ENCODE measurements at places on chromosomes 2 and 18.

DNA sequence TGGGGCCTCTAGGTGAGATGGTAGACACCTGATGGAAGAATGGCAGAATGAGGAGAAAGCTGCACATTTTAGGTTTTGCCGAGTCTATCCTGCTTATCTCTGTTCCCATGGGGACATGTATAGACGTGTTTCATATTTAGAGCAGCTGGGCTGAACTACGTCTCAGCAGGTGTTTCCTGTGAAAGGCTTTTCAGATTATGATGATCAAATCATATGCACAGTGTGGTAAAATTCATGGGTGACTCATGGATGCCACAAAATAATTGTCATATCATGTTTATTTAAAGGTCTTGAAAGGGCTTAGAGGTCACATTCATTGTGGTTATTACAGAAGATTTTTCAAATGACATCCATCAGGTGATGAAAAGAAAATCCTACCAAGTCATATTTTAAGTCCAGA, 90.5 kb downstream of the ICOS start:
- DNase-seq, result peak; percentile 10

DNA sequence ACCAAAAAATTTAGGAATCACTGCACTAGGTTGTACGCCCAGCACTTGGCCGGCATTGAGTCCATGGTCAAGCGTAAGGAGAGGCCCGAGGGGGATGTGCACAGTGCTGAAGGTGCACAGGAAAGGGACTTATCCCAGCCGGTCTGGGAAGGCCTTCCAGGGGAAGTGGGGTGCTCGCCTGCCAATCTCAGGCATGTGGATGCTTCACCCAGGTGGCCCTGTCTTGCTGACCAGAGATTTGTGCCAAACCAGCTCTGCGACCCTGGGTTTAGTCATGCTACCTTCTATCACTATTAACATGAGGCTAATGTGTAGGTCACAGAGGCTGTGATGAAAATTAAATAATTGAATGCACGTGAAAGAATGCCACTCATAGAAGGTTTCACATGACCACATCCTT, 1.7 kb upstream of the ITM2C start:
- DNase-seq, result no peak

GRCh38 chr2:53558867-53559266, 208.7 kb upstream of the CHAC2 start:
- no peak for DNase-seq

GRCh38 chr2:180647221-180647620, 333.2 kb upstream of the UBE2E3 start:
- no peak for DNase-seq

DNA sequence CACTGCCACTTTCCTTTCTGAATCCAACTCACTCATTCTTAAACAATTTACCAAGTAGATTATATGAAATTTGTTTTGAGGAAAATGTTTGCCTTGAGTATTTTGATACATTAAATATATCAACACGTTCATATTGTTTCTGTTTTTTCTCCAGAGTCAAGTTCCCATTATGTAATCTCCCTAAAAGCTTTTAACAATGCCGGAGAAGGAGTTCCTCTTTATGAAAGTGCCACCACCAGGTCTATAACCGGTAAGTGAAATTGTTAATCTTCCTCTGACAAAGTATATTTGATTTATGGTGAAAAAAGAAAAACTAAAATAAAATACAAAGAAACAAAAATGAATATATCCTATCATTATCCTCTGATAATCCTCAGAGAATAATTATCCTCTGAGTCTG, 838.6 kb downstream of the MBD2 start:
- no peak for DNase-seq

- DNase-seq, result no peak
These were observed 154.8 kb upstream of the KLF7 start for GRCh38 chr2:207320381-207321159.

- no peak for DNase-seq
These were observed 25.3 kb upstream of the TACR1 start for GRCh38 chr2:75224636-75225094.

- DNase-seq, result no peak
These were observed 45.4 kb upstream of the LRATD1 start for GRCh38 chr2:14587119-14587518.

DNA sequence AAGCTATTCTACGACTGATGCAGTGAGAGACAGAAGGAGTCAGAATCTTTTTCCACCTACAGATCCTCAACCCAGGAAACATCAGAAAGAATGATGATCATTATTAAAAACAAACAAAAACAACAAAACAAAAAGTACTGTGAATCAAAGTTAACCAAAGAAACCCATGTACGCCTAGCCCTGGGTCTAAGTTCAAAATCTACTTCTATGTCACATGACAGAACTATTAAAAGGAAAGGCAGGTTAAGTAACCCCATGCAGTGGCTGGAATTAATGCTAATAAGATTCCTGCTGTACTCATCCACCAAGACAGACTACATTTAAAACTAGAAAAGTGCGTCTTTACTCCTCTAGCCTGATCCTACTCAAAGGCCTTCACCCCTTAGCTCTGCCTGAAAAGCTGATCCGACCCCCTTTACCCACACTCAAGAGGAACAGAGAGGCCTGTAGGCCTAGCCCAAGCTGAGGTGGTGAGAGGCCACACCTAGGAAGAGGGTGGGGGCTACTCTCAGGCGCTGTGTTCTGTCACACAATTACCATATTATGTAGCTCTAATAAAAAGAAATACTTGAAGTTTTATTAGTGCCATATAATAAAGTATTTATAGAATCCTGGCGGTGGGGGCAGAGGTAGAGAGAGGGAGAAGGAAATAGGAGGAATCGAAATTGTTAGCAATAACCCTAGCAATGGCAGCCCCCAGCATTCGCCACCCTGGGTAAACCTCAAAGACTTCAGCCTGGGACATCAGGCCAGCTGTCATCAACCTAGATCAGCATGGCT, 37.1 kb downstream of the NHEJ1 start:
- DNase-seq, result no peak

GRCh38 chr18:39596221-39596620, 2030.6 kb upstream of the CELF4 start:
- no peak for DNase-seq

GRCh38 chr2:154173919-154174318, 302.2 kb downstream of the GALNT13 start:
- DNase-seq, result no peak

DNA sequence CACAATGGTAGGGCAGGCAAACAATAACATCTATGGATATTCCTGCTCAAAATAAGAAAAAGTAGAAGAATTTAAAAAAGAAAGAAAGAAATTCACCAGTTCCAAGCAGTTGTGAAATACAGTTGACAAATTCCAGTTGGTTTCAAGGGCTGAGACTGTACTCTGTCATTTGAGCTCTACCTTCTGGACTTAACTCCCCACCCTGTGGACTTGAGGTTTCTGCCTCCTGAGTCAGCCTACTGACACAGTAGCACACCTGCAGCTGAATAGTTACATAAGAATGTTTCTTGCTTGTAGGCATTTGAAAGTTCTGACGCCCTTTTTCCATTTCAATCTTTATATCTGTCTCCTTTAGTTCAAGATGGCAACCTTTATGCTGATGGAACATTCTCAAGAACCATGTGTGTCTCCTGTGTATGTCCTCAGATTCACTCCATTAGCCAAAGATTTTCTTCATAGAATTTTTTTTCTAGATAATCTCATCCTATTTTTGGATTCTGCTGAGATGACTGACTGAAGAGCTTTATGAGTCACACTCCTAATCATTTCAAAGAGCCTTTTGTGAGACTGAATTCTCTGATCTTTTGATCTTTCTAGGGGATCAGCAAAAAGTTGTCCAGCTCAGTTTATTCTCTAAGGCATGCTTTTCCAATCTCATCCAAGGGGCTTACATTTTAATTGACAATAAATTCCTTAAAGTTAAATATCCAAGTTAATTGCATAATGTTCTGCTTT, 19.1 kb downstream of the NETO1 start:
- DNase-seq, result no peak

DNA sequence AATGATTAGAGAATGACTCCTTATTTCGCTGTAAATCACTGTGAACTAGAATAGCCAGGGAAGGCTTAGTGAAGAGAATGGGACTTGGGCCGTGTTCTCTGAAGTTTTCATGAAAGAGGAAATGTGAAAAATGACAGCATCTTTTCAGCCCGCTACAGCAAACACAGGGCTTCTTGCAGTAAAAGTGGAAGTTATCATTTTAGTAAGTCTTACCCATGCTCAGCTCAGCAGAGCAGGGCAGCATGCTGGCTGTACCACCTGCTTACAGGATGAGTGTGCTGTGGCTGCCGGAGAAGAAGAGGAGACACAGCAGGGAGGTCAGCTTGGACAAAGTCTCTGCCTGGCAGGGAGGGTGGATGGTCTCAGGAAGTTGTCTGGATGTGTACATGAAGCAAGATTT, 300.7 kb upstream of the DLGAP1 start:
- no peak for DNase-seq

- peak; percentile 56 for DNase-seq
These were observed 822.1 kb downstream of the GALR1 start for GRCh38 chr18:78071776-78072175.

DNA sequence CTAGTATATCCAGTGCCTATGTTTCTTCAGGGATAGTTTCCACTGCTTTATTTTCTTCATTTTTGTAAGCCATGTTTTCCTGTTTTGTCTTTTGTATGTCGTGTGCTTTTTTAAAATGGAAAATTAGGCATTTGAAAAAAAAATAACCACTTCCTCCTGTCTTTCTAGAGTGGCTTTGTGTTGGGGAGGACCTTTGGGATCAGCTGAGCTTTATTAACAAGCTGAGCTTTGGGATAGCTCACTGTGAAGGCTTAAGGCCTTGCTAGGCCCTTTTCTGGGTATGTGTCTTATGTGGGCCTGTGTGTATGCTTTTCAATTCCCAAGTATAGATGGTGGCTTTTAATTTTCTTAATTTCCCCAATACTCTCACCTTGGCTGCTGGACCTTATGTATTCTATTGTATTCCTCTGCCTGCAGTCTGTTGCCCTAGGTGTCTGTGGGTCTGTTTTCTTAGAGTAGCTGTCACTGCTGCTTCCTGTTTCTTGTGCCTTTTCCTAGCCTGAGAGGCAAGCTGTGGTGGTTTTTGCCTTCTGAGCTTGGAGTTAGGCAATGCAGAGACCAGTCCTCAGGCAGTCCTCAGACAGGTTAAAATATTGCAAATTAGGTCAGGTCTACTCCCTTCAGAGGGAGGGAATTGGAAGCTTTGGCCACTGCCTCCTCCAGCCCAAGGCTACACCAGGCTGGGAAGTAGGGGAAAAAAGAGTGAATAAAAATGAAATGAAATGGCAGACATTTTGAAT, 134.7 kb downstream of the LDLRAD4 start:
- DNase-seq, result no peak

- DNase-seq, result no peak
These were observed 954.1 kb downstream of the DPP10 start for GRCh38 chr2:115396579-115396978.

GRCh38 chr2:9982248-9982647, 30.8 kb downstream of the GRHL1 start:
- DNase-seq, result no peak

DNA sequence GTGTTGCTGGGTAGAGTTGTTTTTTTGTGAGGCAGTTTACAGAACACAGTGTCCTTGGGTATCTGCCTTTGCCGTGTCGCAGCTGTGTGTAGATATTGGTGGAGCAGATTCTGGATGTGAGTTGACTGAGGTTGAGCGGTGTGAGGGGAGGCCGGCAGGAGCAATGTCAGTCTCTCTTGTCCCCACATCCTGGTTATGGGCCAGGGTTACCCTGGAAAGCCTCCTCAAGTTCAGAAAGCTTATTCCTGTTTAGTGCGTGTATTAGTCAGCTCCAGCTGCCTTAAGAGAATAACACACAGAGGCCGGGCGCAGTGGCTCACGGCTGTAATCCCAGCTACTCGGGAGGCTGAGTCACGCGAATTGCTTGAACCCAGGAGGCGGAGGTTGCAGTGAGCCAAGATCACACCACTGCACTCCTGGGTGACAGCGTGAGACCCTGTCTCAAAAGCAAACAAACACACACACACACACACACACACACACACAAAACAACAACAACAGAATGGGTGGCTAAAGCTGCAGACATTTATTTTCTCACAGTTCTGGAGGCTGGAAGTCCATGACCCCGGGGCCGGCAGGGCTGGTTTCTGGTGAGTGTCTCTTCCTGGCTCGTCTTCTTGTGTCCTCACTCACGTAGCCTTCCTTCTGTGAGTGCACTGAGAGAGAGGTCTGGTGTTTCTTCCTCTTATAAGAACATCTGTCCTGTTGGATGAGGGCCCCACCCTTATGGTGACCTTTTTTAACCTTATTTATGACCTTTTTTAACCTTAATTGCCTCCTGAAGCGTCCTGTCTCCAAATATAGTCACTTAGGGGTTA, 5.1 kb downstream of the NCK2 start:
- DNase-seq, result no peak

GRCh38 chr2:27857417-27858172, 32.6 kb downstream of the RBKS start:
- no peak for DNase-seq

DNA sequence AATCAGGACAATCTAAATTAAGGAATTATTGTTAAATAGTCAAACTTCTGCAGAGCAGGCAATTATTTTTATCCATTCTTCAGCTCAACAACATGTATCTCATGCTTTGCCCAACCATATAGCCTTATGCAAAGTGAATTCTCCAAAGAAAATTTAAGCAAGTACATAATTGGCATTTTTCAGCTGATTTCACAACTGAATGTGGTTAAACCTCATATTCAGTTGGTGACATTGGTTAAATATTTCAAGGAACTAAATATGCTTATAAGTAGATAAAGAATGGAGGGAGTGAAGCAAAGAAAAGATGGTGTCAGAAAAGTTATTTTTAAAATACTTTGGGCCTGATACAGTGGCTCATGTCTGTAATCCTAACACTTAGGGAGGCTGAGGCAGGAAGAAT, 816.2 kb downstream of the NRXN1 start:
- no peak for DNase-seq
